Suppressor macrophage treated with lipopolysaccharide for 1 hour (primary cell): ENCODE measurements at places on chromosomes 7 and 10.

- DNase-seq, result peak; percentile 87
Measured at GRCh38 chr10:128062881-128063563, 63.2 kb downstream of the MKI67 start.

DNA sequence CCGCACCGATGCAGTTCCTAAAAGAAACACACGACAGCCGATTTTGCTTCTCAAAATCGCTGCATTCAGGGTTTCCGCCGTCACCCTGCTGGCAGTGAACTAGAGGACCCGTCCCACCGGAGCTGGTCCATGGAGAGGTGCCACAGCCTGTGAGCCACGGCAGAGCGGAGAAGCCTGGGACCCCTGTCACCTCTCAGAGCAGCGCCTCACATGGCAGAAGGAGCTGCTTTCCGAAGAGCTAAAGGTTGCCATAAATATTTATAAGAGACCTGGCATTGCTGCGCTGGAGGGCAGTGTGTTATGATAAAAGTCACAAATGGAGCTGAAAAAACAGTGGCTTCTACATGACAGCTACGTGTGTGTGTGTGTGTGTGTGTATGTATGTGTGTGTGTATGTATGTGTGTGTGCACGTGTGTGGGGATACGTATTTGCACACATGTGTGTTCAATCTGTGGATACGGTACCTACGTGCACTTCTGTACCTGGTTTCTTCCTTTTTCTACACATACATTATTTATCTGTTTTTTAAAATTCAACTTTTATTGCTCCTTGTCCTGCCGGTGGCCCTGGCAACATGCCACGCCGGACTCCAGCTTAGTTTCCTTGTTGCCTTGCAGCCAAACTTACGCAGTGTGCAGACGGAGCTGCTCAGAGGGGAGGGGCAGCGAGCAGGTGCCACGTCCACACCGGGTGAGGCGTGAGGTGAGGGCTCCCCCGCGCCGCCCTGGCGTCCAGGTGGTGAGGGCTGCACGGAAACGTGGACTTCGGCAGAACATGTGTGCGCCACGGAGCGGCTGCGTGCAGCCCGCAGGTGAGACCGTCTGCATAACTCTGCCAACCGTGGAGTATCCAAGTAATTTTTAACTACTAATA lies 115.2 kb upstream of the PITRM1 start:
- no peak for DNase-seq

GRCh38 chr7:18936265-18936664 lies 181.2 kb downstream of the TWIST1 start:
- no peak for DNase-seq

GRCh38 chr10:102407425-102408130 lies 11.0 kb downstream of the PSD start:
- peak; percentile 64 for DNase-seq

GRCh38 chr7:83541187-83541960 lies 107.6 kb downstream of the SEMA3E start:
- DNase-seq, result no peak

- DNase-seq, result peak; percentile 81
Measured at GRCh38 chr7:128347647-128348097, 4.0 kb upstream of the RBM28 start.

DNA sequence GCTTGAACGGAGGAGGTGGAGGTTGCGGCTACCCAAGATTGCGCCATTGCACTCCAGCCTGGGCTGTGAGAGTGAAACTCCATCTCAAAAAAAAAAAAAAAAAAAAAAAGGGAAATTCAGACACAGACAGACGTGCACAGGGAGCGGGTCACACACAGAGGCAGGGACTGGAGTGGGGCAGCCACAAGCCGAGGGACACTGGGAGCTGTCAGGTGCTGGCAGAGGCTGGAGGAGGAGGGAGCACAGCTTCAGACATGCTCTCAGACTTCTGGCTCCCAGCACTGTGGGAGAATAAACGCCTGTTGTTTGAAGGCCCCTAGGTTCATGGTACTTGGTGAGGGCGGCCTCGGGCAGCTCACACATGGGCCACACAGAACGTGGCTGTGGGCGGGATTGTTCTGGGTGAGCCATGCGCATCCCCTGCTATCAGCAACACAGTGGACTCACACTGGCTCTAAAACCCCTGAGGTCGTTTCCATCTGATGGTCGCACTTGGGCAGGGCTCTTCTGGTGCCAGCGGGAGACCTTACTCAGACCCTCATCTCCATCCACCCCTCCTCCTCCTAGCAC lies 375.9 kb downstream of the DNAJB6 start:
- DNase-seq, result no peak

GRCh38 chr10:126527645-126528314 lies 139.5 kb upstream of the ADAM12 start:
- DNase-seq, result no peak

DNA sequence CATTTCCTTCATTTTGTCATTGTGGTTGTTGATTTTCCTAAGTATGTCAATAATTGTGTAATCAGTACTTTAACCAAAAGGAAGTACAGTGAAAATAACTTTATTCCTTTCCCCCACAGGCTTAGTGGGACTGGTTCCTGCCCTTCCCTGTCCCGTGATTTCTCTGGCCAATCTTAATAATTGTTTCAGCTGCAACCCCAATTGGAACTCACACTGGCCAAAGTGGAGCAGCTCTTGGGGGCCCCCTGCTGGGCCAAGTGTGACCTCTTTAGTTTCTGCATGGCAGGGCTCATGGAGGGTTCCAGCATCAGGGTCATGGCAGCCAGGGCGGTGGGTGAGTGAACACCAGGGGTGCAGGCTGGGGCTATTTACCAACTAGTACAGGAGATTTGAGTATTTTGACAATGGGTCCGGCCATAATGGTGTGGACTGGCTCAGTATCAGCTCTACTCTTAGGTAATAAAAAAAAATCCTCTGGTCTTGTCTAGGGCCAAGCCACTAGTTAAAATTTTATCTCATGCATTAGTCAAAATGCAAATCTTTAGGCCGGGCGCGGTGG lies 31.7 kb downstream of the CYCS start:
- DNase-seq, result peak; percentile 88

- peak; percentile 18 for DNase-seq
Measured at GRCh38 chr7:141158561-141158960, 84.7 kb downstream of the TMEM178B start.

GRCh38 chr10:51567271-51567670 lies 132.1 kb downstream of the CSTF2T start:
- DNase-seq, result no peak

- no peak for DNase-seq
Measured at GRCh38 chr7:105827151-105827875, 49.1 kb downstream of the ATXN7L1 start.

- no peak for DNase-seq
Measured at GRCh38 chr7:107610323-107610722, 30.3 kb downstream of the BCAP29 start.

DNA sequence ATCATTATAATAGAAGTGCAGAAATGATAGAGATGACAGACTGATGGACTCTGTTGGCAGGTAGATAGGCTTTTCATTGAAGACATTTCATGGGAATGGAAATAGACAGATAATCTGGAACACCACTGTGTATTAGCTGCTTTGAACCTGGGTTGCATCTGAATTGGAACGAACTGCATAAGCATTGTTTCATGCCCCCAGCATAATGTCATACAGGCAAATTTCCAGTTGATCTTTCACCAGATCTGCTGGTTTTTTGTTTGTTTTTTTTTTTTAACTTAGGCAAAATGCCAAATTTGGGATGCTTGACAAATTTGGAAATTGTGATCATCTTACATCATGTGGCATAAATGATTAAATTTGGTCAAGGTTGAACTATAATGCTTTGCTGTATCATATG lies 172.1 kb upstream of the AOAH start:
- no peak for DNase-seq

DNA sequence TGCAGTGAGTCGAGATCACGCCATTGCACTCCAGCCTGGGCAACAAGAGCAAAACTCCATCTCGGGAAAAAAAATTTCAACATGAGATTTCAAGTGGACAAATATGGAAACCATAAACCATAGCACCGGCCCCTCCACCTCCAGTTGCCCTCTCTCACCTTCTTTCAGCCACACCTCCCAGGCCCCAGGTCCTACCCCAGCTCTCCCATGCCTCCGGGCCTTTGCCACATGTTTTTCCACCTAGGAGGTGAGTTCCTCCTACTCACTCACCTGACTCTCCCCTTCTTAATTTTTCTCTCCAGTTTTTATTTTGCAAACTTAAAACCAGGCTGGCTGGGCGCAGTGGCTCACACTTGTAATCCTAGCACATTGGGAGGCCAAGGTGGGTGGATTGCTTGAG lies 13.7 kb upstream of the CLDN4 start:
- no peak for DNase-seq

DNA sequence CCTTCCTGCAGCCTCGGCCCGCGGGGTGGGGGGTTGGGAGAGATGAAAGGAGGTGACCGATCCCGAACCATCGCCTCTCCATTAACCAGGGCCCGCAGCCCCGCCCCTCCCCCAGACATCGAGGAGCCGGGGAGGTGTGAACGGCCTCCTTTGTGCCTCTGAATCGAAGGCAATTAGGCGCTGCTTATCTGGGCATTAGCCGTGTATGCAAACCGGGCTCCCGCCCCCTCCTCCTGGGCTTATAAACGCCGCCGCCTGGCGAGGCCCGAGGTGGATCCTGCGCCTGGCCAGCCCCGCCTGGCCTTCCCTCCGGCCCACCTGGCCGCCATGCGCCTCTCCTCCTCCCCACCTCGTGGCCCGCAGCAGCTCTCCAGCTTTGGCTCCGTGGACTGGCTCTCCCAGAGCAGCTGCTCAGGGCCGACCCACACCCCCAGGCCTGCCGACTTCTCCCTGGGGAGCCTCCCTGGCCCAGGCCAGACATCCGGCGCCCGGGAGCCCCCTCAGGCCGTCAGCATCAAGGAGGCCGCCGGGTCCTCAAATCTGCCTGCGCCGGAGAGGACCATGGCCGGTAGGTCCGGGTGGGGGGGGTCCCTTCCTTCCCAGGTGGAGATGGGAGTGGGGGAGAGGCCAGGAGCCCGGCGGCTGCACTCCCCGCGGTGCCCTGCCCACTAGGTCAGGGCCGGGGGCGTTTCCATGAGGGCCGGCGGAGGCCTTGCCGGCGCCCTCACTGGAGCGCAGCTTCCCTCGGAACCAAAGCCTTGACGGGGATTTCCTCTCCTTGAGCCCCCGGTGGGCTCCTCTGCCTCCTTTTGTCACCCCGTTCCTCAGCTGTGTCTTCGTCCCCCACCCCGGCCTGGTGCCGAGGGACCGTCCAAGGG lies at the start of gene VENTX:
Gene VENTX (plus strand): TSS at position 268 of the 878 bp plus-strand sequence. CDS start 60 bp downstream, at position 328.
- no peak for DNase-seq

- DNase-seq, result no peak
Measured at GRCh38 chr10:62136931-62137330, 131.7 kb downstream of the RTKN2 start.

DNA sequence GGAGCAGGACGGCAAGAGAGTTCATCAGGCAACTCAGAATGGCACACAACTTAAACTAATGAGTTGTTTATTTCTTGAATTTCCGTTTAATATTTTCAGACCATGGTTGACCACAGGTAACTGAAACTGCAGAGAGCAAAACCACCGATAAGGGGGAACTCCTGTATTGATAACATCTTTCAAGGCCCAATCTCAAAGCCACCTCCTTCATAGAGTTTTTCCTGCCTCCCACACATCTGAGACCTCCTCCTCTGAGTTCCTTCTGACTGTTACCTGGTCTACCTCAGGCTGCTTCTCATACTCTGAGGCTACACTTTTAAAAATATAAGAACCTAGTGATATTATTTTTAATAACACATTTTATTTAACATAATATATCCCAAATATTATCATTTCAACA lies 341.5 kb upstream of the NPVF start:
- no peak for DNase-seq

DNA sequence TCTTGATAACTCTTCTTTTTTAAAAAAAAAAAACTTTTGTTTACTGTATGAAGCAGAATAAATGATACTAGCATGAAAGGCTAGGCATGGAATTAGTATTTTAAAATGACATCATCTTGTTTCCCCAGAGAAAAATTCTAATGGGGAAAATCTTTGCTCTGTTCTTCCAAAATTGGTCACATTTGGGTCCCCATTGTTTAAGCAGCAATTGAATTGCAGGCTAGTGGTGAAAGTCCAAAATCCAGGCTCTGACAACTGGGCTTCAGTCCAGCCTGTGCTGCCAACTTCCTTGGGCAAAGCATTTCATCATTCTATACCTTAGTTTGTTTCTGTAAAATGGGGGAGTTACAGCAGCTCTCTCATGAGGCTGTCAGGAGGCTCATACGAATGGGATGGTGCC lies 726.4 kb downstream of the KCNMA1 start:
- DNase-seq, result no peak

GRCh38 chr7:149104749-149105148 lies 14.2 kb upstream of the ZNF786 start:
- no peak for DNase-seq
